Stimulated activated CD8-positive, alpha-beta memory T cell treated with anti-CD3 and anti-CD28 coated beads, Interleukin-15, amount 100 ng/mL, for 4 hours (primary cell): ENCODE measurements at places on chromosomes 6 and 20.

- no peak for DNase-seq
Measured at GRCh38 chr6:43170417-43170930, 595 bp upstream of the SRF start.

GRCh38 chr20:11048739-11049138 lies 374.9 kb upstream of the JAG1 start:
- DNase-seq, result no peak

GRCh38 chr6:139378882-139379341 lies 4.5 kb upstream of the CITED2 start:
- no peak for DNase-seq

DNA sequence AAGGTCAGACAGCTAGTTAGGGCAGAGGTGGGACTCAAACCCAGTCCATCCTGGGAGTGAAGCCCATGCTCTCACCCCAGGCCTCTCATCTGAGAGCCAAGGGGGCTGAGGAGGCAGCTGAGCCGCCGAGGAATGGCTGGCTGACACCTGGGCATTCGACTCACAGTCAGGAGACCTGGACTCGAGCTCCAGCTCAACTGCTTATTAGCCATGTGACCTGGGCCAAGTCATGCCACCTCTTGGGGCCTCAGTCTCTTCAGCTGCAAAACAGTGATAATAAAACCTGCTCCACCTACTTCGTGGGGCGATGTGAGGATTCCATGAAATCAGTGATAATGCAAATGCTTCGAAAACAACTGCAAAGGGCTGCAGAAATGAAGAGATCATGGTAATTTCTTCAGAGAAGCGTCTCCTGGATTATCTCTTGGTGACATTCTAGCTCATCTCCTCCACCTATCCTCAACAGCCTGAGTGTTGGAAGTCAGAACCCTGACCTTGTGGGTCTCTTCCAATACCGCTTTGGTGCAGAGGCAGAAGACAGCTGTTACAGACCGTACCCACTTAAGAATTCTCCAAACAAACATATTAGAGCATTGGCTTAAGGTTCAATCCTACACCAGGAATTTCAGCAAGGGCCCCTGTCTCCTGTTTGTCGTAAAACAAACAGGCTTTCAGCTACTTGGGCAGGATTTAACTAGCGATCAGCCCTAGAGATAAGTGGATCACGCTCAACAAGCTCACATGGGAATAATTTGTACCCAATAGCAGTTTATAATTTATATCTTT lies 60.0 kb upstream of the PIM1 start:
- no peak for DNase-seq

GRCh38 chr6:152096863-152097496 lies 289.5 kb downstream of the ESR1 start:
- DNase-seq, result no peak

DNA sequence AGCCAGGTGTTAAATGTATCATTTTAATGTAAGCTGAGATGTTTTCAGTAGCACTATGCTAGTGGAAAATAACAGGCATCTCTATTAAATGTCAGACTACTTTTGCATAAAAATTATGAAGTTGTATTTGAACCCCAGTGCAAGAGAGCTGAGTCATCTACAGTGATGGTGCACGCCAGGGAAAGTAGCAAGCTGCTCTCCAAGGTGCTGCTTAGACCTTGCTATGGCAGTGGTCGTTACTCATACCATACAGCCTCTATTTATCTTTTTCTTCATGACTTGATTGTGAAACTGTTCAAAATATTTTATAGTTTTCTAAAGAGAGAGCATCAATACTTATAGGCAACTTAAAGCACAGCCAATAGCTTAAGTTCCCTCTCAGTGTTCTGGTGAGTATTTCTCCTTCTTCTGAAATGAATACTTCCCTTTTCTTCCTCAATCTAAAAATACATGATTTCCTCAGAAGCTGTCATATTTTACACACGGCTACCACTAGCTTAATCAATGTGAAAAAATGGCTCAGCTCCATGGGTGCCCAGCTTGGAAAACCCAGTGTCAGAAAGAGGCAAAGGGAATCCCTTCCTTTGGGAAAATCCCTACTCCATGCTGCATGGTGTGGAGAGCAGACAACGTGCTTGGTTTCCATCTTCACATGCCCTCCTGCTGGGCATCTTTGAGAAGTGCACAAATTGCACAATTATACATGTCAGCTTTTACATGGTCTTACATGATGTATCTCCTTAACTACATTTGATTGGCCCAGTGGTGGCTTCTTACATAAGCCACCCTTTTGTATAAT lies 105.6 kb downstream of the ELOVL4 start:
- DNase-seq, result no peak

- DNase-seq, result no peak
Measured at GRCh38 chr20:24718696-24719095, 230.4 kb upstream of the CST7 start.

- no peak for DNase-seq
Measured at GRCh38 chr6:97775012-97775411, 492.0 kb upstream of the MMS22L start.

- DNase-seq, result no peak
Measured at GRCh38 chr6:126227833-126228702, 111.8 kb upstream of the CENPW start.

DNA sequence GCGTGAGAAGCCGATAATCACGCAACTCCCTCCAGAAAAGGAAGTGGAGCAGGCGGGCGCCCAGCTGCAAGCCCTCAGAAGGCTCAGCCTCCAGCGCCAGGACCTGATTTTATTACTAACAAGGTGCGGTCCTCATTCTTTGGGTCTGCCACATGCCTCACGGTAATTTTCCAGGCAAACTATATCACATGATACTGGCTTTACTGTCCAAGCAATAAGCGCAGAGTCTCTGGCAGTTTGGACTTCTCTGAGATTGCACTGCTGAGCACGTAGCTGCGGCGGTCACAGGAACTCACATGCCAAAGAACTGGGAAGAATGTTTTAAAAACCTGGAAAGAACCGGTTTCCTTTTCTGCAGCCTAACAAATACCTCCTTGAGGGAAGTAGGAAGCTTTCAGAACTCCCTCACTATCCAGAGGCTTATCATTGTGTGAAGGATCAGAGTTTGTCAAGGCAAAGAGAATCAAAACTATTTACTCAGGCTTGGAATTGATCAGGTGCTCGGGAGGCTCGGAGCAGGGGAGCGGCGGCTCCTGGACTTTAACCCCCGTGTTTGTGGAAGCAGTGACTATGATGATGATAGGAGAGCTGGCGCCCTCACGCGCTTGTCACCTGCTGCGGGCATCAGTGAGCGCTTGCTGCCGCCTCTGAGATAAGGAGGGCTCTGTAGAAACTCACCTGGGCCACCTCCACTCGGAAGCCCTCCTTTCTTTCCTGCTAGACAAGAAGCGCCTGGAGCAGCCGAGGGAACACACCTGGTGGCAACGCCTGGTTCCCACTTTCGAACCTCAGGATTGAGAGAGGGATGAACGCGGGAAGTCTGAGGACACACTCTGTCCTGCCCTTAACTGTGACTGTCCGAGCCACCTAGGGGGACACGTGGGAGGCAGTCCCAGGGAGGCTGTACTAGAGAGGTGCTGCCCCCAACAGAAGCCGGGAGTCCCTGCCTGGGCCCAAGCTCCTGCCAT lies 27.2 kb upstream of the SYNJ2 start:
- DNase-seq, result no peak

GRCh38 chr20:6397115-6397514 lies 274.3 kb upstream of the FERMT1 start:
- DNase-seq, result no peak

- DNase-seq, result peak; percentile 7
Measured at GRCh38 chr6:138517635-138518034, 18.3 kb upstream of the NHSL1 start.

DNA sequence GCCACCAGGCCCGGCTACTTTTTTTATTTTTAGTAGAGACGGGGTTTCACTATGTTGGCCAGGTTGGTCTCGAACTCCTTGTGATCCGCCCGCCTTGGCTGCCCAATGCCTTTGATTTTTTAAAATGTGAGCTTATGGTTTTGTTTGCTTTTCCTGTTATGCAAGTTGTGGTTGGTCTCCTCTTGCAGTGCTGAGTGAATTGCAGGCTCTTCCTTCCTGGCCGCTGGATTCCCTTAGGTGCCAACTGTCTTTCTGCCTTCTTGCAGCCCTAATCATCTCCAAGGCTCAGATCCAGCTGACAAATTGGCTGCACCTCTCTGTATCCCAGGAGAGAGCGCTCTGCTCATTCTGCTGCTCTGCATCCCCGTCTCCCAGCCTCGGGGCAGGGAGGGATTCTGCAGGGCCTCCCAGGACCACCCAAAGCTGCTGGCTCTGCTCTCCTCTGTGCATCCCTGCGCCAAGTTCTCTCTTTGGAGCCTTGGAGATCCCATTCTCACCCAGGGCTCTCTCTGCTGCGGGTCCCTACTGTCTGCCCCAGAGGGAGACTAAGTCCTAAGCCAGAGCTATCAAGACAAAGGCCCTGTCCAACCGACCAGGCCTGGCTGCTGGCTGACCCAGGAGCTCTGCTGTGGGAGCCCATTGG lies 14.1 kb upstream of the EMILIN3 start:
- no peak for DNase-seq

DNA sequence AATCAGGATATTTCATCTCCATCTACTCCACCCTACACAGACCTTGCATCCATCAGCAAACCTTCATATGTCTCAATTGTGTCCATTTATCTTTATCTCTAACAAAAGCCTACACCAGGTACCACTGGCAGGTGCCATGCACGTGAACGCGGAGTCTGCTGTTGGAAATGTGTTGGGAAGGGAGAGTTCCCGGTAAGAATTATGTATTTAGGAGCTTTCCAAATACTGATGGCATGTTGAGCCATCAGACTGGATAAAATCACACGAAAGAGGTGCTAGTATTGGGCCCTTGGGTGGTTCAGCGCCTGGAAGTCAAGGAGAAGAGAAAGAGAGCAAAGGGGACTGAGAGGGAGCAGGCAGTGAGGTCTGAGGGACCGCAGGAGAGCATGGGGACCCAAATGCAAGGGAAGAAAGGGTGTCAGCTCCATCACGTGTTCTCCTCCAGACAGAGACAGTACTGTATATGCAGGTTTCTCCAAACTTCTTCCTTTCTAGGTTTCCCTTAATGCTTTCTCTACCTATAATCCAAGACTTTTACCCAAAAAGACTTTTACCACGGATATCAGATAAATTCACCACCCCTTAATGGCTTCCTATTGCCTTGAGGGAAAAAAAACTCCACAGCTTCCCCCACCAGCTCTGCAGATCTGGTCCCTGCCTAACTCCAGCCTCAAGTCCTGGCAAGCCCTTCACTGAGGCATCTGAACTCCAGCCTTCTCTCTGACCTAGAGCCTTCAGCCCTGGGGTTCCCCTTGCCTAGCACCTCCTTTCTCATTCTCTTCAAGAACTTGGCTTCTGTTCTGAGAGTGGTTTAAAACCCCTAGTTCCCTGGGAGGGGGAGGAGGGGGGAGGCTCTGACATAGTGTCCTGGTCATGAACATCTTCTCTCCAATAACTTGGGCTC lies 4.8 kb upstream of the ZNF217 start:
- no peak for DNase-seq

DNA sequence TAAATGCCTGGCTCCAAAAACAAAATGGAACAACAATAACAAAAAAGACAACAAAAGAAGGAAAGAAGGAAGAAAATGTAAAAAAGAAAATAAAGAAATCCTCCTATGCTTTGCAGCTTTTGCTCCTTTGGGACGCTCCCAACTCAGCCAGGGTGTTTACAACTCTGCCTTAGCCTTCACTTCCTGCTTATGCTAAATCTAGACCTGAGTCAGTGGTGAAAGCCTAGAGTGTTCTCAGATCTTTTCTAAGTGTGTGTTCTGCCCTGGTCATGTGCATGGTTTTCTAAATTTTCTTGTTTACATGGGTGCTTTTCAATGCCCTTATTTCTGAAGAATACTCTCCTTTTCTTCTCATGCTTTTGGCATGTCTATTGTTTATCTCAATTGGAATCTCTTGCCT lies 19.5 kb upstream of the GRM1 start:
- no peak for DNase-seq

DNA sequence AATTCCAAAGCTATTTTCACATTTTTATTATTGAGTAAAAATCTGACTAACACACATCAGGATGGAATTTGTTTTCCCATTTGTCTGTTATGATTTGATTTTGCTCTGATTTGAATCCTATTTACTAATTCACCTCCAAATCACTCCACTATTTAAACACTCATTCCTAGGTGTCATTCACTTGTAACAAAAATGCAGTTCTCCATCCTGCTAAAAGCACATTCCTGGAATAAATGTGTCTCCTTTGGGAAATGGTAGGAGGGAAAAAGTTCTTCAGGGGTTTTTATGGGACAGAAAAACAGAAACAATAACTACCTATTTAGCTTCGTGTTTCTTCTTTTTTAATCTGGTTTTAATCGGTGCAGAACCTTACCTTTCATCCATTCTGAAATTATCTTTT lies 494.1 kb upstream of the CITED2 start:
- DNase-seq, result no peak

GRCh38 chr6:100105138-100105537 lies 111.1 kb upstream of the MCHR2 start:
- no peak for DNase-seq

DNA sequence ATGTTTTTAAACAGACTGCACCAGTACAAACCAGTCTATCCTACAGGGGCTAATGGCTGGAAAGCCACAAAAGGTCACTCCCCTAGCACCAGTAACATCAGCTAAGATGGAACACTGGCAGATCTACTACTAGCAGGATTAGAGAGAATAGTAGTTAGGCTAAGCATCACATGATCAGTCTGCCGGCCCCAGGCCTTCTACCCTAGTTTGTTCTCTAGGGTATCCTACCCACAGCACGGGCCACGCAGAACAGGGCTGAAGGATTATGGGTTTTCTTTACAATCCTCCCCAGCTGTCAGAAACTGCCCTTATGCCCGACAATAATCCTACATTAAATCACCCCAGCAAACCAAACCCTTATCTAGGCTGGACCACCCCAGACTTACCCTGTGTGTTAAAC lies 156.0 kb downstream of the LY86 start:
- no peak for DNase-seq

- DNase-seq, result no peak
Measured at GRCh38 chr6:34665019-34665418, 31.5 kb downstream of the ILRUN start.

- no peak for DNase-seq
Measured at GRCh38 chr6:56518995-56519767, 123.5 kb downstream of the DST start.

- peak; percentile 2 for DNase-seq
Measured at GRCh38 chr6:46491201-46491627, at the start of gene RCAN2. Gene RCAN2, minus strand, starts transcription at chr6:46491449.

DNA sequence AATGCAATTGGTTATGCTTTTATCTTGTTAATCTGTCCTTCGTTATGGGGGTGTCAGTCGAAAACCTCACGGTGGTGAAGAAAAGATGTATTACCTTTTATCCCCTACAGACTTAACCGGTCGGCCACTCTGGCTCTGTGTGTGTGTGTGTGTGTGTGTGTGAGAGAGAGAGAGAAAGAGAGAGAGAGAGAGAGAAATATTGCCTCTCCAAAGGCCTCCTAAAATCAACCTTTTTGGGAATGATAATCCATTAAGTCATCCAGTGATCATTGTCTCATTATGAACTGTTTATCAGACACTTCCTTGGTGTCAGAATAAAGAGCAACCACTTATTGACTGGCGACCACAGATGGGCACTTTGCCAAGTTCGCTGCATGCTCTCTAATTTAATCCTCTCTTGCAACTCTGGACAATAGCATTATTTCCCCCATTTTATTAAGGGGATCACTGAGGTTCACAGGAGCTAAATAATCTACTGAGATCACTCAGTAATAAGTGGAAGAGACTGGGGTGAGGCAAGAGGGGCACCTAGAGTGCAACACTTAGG lies 30.7 kb downstream of the SLC35D3 start:
- DNase-seq, result no peak

- no peak for DNase-seq
Measured at GRCh38 chr6:49550492-49551077, at the start of gene C6orf141. Gene C6orf141, plus strand, starts transcription at chr6:49550668. Its CDS starts 125 bp downstream, at chr6:49550793.

GRCh38 chr6:89776583-89777233 lies 42.9 kb downstream of the MDN1 start:
- DNase-seq, result no peak
